Karpas-422 (cell line): ENCODE measurements at places on chromosomes 2 and 18. TPM values are rescaled to one million over a fixed set of nuclear protein-coding genes. Genes with fewer than 3 reads are reported as not detected.

DNA sequence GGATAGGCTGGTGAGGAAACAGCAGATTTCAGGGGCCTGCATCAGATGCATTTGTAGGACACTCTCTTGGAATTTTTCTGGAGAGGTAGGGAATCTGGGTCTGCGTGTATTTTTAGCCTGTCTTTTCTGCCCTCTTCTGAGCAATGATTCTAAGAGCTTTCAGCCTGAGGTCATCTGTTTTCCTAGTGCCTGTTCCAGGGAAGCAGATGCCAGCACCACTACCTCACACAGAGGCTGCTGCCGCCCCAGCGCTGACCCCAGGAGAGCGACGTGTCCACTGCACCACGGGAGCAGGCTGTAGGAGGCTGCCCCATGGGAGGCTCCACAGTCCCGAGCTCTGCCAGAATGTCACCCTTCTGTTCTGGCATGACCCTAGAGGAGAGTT is 316.5 kb downstream of the CYP26B1 start:
- no peaks in the 10 kb centered on the region for H3K36me3 ChIP-seq
- 0 out of 2 replicates have a peak, but pooled peaks cover 2% of the 10 kb centered on the region for H3K27me3 ChIP-seq
- no peak for DNase-seq

DNA sequence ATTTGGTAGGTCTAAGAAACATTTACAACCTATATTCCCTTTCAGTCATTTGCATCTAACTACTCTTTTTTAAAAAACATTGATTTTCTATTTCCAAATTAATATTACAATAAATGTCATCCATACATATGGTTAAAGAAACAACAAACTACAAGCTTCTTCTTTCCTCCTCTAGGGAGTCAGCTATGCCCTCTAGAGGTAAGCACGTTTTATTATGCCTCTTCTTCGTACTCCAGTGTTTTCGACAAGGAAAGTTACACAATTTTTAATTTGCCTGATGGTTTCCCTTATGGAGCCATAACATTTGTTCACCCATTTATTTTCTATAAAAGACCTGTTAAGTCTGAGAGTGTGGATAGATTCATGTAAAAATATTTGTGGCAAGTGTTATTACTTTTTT is 183.4 kb upstream of the CDH7 start:
- DNase-seq = no peak
- H3K4me1 ChIP-seq = no peaks in the 10 kb centered on the region
- no peaks in the 10 kb centered on the region for H3K36me3 ChIP-seq
- no peak overlapping the region for H3K4me3 ChIP-seq

DNA sequence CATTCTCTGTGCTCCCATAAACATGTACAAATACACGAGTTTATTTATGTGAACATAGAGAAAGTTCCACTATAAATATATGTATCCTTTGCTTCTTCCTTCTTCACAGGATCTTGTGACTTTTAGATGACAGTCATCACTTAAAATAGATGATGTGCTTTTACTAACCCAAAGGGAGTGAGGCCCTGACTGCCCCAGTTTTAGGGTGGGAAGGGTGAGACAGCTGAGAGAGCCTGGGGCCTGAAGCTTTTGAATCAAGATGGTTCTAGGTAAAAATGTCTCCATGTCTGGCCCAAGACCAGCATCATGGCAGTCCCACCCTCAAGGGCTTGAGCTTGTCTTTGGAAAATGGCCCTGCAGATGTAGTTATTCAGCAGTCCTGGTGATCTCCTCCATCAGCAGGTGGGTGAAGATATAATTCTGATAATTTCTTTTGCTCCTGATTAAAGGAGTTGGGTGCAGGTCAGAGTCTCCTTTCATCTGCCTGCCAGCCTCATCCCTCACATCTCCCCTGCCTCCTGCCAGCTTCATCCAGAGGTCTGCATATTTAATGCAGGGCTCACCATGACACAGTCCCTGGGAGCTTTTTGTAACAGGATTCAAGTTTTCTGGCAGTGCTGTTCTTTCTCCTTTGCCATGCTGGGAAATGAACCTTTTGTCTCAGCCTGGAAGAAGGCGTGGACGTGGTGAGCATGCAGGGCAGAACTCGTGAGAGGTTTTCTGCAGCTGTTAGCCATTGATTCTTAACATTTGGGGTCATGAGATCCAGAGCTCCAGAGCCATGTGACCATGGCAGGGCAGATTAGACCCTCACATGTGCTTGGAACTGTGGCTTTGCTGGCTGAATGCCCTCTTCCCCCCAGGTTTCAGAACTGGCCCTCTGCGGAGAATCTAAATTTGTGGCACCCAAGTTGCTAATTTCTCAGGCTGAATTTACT is 2.7 kb downstream of the HRH4 start:
- H3K36me3 ChIP-seq = no peaks in the 10 kb centered on the region
- no peak overlapping the region for H3K4me3 ChIP-seq
- H3K27ac ChIP-seq = no peak overlapping the region
- no peak for DNase-seq
- no peaks in the 10 kb centered on the region for H3K4me1 ChIP-seq

DNA sequence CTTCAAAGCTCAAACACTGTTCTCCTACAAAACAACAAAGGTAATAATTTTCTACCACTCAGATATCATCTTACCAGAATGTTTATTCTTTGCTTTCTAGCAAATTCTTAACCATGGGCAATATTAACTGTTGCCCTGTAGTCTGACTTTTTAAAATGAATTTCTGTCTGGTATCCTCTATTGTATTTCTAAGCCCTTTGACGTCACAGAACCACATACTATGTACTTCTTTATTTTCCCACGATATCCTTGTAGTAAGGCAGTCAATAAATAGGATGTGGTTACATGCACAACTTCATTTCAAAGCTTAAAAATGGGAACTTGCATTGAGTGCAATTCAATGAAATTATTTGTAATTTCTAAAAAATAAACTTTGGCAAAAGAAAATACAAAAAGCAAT is 58.7 kb downstream of the THADA start:
- peaks cover 16% of the 10 kb centered on the region; the same call in 1 of the 2 replicates for H3K36me3 ChIP-seq
- no peak overlapping the region for H3K27ac ChIP-seq
- no peak for DNase-seq
- H3K27me3 ChIP-seq = no peaks in the 10 kb centered on the region

DNA sequence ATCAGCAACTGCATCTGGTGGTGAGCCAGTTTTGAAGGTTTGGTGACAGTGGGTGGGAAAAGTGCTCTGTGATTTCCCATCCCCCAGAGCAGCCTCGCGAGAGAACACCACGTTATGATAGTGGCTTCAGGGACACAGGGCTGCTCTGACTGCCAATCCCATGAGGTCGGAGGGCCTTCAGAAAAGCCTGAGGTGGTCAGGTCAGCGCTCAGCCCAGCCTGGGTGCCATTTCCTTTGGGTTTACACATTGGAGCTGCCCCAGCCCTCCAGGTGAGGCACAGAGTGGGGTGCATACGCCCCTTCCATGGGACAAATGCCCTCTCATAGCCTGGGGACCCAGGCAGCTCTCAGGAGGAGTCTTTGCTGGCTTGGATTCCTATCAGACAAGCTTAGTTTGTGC is 126.8 kb downstream of the KCTD1 start:
- 0 out of 2 replicates have a peak, but pooled peaks cover 3% of the 10 kb centered on the region for H3K36me3 ChIP-seq
- no peak overlapping the region for H3K27ac ChIP-seq
- H3K4me1 ChIP-seq = peaks cover 16% of the 10 kb centered on the region
- no peak for DNase-seq

DNA sequence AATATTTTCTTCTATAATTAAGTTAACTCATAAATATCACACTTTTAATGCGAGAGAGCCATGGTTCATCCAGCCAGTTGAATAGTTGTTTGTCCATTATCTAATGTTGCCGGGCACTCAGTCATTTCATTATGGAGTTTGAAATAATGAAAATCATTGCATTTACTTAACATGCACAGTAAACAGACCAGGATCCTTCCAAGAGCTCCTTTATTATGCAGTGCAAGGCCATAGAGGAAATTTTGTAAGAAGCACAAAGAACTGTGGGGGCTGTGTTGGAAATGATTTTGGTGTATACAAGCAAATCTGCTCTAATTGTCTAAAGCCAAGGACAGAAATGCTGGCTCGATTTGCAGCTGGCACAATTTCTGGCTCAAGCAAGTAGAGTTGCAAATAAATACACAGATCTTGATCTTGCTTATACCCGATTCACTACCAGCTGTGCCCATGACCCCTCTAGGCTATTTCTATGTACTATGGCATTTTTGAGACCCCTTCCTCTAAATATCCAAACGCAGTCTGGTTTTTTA is 400.3 kb upstream of the HNRNPA3 start:
- peaks cover 67% of the 10 kb centered on the region for H3K4me1 ChIP-seq
- H3K27me3 ChIP-seq = no peaks in the 10 kb centered on the region
- H3K4me3 ChIP-seq = no peak overlapping the region
- H3K36me3 ChIP-seq = no peaks in the 10 kb centered on the region
- no peak for DNase-seq

DNA sequence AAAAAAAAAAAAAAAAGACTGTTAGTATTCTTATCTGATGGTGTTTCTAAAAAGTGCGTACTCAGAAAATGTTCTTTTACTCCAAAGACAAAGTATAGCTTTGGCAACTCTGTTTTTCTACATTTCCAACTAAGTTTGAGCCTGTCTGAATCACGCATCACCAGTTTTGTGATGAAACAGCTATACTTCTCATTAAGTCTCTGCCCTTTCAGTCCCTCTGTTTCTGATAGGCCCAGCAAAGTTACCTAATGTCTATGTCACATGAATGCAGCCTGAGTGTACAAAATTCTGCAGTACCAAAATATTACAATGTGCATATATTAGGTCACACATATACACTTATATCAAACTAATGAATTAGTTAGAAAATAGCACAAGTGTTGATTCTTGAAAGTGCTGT is 22.4 kb downstream of the TWSG1 start:
- no peak for DNase-seq
- no peak overlapping the region for H3K27ac ChIP-seq
- H3K4me1 ChIP-seq = peaks cover 34% of the 10 kb centered on the region
- H3K36me3 ChIP-seq = peaks cover 5% of the 10 kb centered on the region; the same call in 1 of the 2 replicates

DNA sequence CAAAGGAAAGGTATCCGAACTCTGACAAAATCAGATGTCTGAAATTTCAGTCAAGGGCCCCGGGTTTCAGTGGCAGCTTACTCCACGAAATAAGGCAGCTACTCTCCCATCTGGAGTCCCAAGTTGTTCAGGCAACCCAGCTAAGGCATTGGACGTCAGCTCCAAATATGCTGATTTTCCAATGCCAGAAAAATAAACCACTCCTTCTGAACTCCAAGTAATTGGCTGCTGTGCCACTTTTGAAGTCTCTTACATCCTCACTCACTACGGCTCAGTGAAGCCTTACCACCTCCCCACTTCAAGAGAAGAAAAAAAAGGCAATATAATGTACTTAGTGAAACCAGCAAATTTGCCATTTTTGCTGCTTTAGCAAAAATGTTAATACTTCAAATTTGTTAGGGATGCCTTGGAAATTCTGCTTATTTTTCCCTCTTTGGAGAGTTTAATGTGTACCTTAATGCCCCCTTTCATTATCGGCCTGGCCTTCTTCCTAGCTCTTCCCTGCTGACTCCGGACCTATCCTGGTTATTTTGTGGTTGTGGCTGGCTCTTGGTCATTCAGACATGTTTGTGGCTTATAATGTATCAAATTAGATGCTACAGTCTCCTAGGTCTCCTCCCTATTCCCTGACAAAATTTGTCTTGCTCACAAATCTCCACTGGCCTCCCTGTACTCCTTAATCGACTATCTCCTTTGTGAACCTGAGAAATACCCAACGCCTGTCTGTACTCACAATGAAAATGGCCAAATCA is 589.2 kb upstream of the ZEB2 start:
- H3K27me3 ChIP-seq = no peaks in the 10 kb centered on the region
- no peak overlapping the region for H3K4me3 ChIP-seq
- no peak for DNase-seq
- no peaks in the 10 kb centered on the region for H3K4me1 ChIP-seq
- no peaks in the 10 kb centered on the region for H3K36me3 ChIP-seq

DNA sequence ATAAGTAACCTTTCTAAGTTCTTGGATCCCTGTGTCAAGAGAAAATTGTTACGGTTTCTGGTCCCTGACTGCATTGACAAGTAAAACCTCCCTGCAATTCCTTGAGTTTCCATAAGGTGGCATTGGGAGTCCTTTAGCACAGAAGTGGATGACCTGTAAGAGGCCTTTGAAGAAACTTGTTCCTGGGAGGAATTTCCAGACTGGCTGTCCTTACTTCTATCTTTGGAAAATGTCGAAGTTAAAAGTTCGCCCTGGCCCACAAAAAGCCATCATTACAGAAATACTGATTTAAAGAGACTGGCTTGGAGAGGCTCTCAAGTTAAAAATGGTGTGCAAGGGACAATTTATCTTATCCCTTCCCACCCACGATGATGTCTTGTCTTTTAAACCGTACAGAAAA is 218.4 kb downstream of the CDH20 start:
- peak; percentile 79 for DNase-seq
- no peak overlapping the region for H3K27ac ChIP-seq
- no peaks in the 10 kb centered on the region for H3K27me3 ChIP-seq
- H3K36me3 ChIP-seq = no peaks in the 10 kb centered on the region
- no peaks in the 10 kb centered on the region for H3K4me1 ChIP-seq

DNA sequence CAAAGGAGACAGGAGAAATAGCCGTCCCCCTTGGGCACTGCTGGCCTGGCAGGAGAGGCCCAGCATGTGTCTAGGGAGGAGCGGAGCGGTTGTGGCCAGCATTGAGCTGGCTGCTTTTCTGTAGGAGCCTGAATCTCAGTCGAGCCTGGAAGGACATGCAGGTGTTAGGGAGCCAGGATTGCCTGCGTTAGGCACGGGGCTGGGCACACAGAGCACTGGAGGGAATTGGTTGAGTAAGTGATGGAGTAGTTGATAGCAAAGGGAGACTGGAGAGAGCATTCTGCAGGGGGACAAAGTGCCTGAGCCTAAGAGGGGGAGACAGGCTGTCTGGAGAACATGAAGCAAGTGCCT is 22.8 kb downstream of the ASAP2 start:
- H3K27me3 ChIP-seq = no peaks in the 10 kb centered on the region
- no peak for DNase-seq
- no peak overlapping the region for H3K4me3 ChIP-seq
- H3K27ac ChIP-seq = no peak overlapping the region
- no peaks in the 10 kb centered on the region for H3K36me3 ChIP-seq

DNA sequence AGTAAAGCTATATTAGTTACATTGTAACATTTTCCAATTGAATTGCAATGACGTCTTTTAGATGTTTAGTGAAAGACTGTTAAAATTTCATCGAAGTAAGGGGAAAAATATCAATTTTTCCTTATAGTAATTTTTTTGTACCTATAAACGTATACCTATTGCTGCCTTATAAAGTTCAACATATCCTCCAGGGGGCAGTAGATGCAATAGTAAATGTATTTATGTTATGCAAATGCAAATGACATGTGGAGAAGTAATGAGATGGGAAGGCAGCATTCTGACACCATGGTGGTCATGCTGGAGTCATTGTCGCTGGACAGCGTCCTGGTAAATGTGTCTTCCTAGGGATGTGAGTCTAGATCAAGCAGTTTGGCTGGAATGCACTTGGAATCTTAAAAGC is 38.7 kb downstream of the MSTN start:
- no peaks in the 10 kb centered on the region for H3K4me1 ChIP-seq
- H3K27me3 ChIP-seq = no peaks in the 10 kb centered on the region
- H3K36me3 ChIP-seq = no peaks in the 10 kb centered on the region
- no peak overlapping the region for H3K4me3 ChIP-seq

- DNase-seq = no peak
- H3K4me3 ChIP-seq = no peak overlapping the region
- no peak overlapping the region for H3K27ac ChIP-seq
- no peaks in the 10 kb centered on the region for H3K27me3 ChIP-seq
- no peaks in the 10 kb centered on the region for H3K4me1 ChIP-seq
Measured at GRCh38 chr18:61784834-61785233, 108.0 kb downstream of the RNF152 start.

- no peaks in the 10 kb centered on the region for H3K27me3 ChIP-seq
- no peak overlapping the region for H3K4me3 ChIP-seq
- H3K4me1 ChIP-seq = no peaks in the 10 kb centered on the region
- no peak for DNase-seq
Measured at GRCh38 chr2:136023416-136023815, 38.0 kb upstream of the DARS1 start.

Gene ALPG
- total RNA-seq = not detected in 2 replicates

Gene QPCT
- total RNA-seq = 4.8 and 8.8 TPM in 2 replicates

Gene ZNF516
- total RNA-seq = 41.0 and 53.3 TPM in 2 replicates
